ENCODE measurements at places on chromosomes 1 and 21.

DNA sequence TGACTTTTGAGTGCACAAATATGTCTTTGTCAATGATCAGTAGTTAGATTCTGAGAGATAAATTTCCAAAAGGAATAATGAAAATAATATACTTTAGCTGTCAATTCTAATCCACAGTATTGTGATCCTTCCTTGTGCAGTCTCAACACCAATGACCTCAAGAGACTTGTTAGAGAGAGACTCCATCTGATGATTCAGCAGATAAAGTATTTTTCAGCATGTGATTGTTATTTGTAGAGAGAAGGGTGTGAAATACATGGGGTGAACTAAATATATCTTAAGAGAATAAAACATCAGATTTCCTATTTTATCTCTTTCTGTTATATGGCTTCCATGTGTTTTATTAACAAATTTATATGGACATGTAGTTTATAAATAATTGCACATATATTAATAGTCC, 5.9 kb upstream of the ZNF124 start:
- DNase-seq: no peak

GRCh38 chr1:182674346-182675246, 9.8 kb downstream of the RGS8 start:
- DNase-seq: no peak

GRCh38 chr1:115953180-115953579, 23.1 kb upstream of the SLC22A15 start:
- no peak for DNase-seq

GRCh38 chr21:37797403-37797802, 118.9 kb downstream of the KCNJ6 start:
- DNase-seq: no peak

- DNase-seq: no peak
Measured at GRCh38 chr1:204025917-204026707, 46.8 kb upstream of the SOX13 start.

DNA sequence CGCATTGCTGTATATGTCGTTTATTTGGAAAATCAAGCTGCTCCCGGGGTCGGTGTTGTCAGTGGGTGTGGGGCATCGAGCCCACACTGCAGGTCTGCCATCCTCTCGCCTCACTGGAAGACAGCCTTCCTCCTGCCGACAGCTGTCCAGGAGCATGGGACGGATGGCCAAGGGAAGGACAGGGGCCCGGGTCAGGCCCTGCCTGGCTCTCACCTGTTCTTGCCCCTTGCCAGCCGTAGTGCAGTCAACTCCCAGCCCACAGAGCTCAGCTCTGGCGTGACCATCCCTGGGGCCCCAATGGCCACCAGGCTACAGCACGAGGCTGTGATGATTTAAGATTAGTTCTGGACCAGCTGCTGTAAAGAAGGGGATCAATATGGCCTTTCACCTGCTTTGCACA, 86.9 kb upstream of the ACTL8 start:
- DNase-seq: no peak

DNA sequence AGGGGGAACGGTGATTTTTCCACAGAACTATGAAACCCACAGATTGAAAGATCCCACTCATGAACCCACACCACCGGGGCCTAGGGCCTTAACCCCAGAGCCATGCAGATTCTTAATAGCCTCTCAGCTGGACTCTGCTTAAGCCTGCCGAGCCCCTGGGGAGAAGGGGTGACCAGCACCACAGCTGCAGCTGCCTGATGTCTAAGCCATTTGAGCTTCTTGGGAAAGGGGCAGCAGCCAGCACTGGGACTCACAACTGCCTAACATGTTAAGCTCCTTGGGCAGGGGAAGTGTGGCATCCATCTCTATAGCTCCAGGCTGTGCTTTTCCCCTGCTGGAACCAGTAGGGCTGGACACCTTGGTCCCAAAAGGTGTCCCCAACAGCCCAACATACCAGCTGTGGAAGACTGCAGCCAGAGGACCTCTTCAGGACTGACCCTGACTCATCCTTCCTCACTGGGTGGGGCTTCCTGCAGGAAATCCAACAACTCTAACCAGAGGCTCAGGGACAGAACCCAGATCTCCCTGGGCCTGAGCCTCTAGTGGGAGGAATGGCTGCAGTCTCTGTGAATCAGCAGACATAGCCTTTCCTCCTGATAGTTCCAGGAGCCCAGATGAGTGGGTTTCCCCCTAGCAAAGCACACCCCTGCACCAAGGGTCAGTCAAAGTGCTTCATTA, 34.6 kb upstream of the FMO3 start:
- DNase-seq: no peak

- no peak for DNase-seq
Measured at GRCh38 chr1:167854184-167854583, 59.8 kb downstream of the ADCY10 start.

GRCh38 chr1:119840745-119841144, 29.5 kb upstream of the REG4 start:
- no peak for DNase-seq

- no peak for DNase-seq
Measured at GRCh38 chr1:169363046-169363730, 4.4 kb downstream of the NME7 start.

Measured in stimulated activated CD4-positive, alpha-beta T cell treated with anti-CD3 and anti-CD28 coated beads, Interleukin-1b, Interleukin-23, amount 100 ng/mL, for 48 hours (primary cell).